T-cell (primary cell): ENCODE measurements at places on chromosomes 5 and 9. TPM values are rescaled to one million over a fixed set of nuclear protein-coding genes. Genes with fewer than 3 reads are reported as not detected.

GRCh38 chr5:43410414-43410813 lies 1.8 kb downstream of the CCL28 start:
- no peak for DNase-seq

- no peak for DNase-seq
Measured at GRCh38 chr9:6495466-6495865, 82.5 kb downstream of the UHRF2 start.

- no peak for DNase-seq
Measured at GRCh38 chr5:76710991-76711390, 4.9 kb upstream of the F2R start.

DNA sequence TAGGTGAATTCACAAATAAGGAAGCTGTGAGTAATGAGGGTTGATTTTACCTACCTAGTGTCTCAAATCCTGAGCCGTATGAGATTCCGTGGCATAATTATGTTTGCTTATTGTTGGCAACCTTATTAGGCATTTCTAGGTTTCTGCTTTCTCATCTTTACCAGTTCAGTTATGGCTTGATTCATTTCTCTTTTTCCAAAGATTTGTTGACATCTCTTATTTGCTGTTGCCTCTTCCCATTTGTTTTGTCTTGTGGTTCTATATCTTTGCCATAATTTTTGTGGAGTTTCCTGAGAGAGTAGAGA lies 470 bp downstream of the IL31RA start:
- no peak for DNase-seq

- no peak for DNase-seq
Measured at GRCh38 chr5:107300721-107301327, 369.9 kb downstream of the EFNA5 start.

The NEUROG1 gene
- not detected for total RNA-seq

- no peak for DNase-seq
Measured at GRCh38 chr9:36690412-36691168, 117.9 kb downstream of the MELK start.

GRCh38 chr5:67178966-67179365 lies 17.6 kb downstream of the CD180 start:
- no peak for DNase-seq

The SLC6A3 gene
- total RNA-seq, result not detected

DNA sequence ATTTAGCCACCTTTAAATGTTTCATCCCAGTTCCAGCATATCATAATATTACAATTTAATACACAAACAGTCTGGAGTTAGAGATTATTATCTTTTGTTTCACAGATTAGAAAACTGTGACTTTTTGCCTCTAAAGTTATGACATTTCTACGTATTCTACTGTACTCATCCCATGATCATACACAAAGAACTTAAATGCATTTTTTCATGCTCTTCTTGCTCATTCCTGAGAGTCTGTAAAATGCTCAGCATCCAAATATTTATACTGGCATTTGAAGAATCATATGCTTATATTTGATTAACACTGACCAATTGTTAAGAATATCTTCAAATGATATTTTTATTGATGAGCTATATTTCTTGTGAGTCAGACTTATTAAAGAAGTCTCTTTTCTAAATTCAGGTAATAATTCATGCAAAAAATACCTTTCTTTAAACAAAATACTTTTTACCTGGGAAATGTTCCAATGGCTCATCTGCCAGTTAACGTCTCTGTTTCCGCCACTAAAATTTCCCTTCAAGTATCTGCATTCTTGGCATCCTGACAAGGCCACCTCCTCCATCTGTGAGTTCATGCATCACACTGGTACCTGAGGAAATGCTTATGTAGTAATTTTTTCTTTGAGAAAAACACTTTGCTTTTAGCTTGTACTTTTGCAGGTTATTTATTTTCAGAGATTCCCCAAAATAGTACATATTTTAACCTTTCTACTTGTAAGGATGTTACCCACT lies 139.6 kb upstream of the RASA1 start:
- DNase-seq, result no peak

The RPS23 gene
- 3,576 TPM for total RNA-seq

The DBH gene
- total RNA-seq, result 0.28 TPM

DNA sequence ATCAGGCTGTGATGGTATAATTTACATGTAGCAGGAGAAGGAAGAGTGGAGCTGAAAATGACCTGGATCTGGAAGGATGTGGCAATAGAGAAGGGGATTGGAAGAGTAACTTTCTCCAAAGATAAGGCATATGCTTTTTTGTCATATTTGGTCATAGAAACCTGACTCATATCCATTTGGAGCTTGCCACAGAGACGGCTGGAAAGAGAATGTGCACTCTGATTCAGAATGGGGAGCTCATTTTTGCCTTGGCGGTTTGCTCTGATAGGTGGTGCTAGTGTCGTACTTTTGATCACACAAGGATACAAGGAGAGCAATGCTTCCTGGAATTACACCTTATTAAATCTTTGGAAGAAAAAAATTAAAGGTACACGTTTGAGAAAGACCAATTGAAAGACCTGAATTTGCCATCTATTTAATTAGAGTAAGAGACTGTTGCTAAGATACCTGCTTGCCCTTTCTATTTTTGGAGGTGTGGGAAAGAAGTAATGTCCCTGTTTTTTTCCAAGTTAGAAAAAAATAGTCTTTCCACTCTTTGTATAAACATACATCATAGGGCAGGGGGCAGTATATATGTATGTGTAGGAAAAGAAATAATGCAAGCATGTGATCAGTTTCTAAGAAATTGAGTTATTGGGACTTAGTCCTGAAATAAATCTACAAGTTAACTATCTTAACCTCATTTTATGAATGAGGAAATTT lies 5.4 kb downstream of the LSM11 start:
- DNase-seq, result no peak

DNA sequence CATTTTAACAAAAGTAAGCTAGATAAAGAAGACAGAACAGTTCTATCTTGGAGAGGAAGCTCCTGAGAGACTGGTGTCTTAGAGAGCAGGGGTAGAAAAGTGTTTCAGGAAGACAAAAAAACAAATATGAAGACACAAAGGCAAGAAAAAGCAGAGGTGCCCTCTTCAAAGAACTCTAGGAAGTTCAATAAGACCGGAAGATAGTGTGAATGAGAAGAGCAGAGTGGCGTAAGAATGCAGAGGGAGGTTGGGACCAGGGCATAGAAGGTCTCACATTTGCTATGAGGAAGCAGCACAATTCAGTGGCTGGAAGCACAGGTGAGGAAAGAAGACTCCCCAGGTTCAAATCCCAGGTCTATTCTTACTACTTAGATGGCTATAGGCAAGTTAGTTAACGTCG lies 22.6 kb downstream of the TMEM245 start:
- DNase-seq, result no peak

The RNF208 gene
- 0.56 TPM for total RNA-seq

DNA sequence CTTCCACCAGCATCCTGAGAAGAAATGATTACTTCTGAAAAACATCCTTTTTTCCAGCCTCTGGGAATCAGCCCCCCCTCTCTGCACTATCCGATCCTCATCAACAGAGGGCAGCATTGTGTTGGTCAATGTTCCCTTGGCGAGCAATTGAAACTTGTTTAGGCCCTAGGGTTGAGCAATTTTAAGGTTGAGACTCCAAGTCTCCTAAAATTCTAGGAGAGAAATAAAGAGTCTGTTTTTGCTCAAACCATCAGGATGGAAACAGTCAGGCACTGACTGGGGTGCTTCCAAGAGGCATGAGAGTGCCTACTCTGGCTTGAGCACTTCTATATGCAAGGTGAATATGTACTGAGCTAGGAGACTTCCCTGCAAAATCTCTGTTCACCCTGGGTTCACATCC lies 12.4 kb upstream of the CYFIP2 start:
- no peak for DNase-seq

GRCh38 chr5:62206150-62206829 lies 99.7 kb upstream of the KIF2A start:
- no peak for DNase-seq

The SHOC1 gene
- total RNA-seq, result not detected

DNA sequence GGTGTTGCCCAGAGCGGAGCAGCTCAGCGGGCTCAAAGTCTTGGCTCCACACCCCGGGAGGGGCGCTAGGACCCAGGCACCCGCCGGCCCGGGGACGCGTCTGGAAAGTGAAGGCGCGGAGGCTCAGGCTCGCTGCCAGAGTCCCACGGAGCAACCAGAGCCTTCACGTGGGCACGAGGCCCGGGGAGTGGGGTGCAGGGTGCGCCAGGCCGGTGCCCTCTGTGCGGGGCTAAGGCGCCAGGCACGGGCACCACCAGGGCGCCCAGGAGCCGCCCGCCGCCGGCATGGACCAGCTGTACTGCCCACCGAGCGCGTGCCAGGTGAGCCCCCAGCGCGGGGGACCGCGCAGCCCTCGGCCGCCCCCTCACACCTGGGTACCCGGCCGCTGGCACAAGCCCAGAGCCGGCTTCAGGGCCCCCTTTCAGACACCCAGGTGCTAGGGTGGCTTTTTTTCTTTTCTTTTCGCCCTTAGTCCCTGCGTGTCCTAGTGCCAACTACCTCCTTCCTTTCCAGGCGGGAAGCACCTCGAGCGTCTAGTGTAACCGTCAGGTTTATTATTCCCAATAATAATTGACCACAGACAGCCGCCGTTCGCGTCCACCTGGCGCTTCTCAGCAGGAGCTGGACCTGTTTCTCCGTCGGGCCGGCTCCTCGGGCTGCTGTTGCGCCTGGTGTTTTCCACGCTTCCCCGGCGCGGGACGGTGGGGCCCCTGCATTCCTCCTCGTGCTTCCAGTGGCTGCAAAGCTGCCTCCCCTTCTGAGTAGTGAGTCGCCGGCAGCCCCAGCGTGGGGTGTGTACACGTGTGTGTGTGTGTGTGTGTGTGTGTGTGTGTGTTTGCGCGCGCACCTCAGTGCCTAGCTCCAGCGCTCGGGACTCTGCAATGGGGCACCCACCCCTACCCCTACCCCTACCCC lies 30.1 kb upstream of the PDE8B start:
- DNase-seq, result no peak

- no peak for DNase-seq
Measured at GRCh38 chr9:87469793-87470465, 27.7 kb upstream of the DAPK1 start.

- no peak for DNase-seq
Measured at GRCh38 chr5:105581988-105582690, 2019.5 kb upstream of the NUDT12 start.

DNA sequence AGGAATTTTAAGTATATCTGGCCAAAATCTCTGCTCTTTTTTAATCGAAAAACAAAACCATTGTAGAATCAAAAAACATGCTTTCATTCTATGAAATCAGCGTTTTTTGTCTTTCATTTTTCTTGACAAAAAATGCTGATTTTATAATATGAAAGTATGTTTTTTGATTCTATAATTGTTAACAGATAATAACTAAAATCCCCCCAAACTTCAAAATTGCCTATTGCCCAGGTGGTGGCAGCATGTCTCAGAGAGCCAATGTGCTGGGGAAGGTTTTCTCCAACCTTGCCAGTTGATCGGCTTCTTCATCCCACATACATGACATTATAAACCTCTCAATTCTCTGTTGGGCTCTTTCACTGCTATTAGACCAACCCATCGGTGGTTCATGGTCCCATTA lies 5.1 kb upstream of the SMIM15 start:
- DNase-seq, result no peak

The EGFLAM gene
- not detected for total RNA-seq

GRCh38 chr5:133372293-133372937 lies 239.9 kb downstream of the FSTL4 start:
- DNase-seq, result no peak

- no peak for DNase-seq
Measured at GRCh38 chr5:154243736-154244135, 53.2 kb downstream of the GALNT10 start.

The IER5L gene
- 1.3 TPM for total RNA-seq

The ODF2 gene
- 33.1 TPM for total RNA-seq

GRCh38 chr9:95830768-95831167 lies 44.7 kb upstream of the ERCC6L2 start:
- no peak for DNase-seq

DNA sequence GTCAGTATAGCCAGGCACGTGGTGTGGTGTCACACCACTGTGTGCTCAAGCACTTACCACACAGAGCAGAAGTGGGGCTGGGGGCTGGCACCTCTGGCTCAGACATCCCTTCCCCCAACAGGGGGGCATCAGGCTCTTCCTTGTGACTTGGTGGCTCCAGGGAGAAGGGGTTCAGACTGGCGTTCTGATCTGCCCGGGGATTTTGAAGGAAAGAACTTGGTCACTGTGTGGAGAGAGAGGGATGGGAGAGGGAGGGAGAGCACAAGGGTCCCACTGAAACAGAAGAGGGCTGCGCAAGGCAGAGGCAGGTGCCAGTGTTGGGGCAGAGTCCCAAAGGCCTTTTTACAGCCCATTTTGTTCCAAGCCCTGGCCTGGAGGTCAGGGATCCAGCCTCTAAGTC lies 109.7 kb upstream of the ALDH1B1 start:
- DNase-seq, result no peak

- DNase-seq, result no peak
Measured at GRCh38 chr5:98108497-98108896, 665.0 kb upstream of the RGMB start.

GRCh38 chr5:136025900-136026299 lies 2.9 kb upstream of the TGFBI start:
- no peak for DNase-seq

DNA sequence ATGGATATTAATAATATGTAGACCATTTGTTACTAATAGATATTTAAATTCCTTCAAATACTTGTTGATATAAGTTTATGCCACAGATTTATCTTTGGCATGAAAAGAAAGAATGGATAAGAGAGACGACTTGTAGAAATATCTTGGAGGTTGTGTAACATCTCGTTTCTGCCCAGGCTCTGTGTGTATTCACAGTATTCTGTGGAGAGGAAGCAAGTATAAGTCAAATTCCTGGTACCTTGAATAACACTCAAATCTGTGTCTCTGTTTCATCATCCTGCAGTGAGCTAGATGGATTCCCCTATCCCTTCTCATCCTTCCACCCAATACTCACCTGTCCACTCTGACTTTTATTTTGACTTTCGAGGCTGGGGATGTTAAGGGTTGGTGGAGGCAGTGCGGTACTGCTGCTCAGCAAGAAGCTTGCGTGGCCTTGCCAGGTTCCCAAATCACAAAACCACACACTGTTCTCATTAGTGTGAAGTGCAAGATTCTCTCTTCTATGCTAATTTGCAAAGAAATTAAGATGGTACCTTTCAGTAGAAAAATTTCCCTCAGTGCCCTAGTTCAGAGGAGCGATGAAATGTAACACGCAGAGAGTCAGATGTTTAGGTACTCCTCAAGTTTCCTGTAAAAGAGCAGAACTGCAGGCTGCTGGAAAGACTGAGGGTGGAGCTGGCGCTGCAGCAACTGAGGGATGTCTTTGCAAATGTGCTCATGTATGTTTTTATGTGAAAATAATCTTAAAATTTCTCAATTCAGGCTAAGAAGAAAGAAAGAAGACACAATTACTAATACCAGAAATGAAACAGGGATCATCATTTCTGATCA lies 42.6 kb upstream of the ANKRD18A start:
- DNase-seq, result no peak

The SPINK7 gene
- not detected for total RNA-seq

The RAI14 gene
- total RNA-seq, result 0.59 TPM

DNA sequence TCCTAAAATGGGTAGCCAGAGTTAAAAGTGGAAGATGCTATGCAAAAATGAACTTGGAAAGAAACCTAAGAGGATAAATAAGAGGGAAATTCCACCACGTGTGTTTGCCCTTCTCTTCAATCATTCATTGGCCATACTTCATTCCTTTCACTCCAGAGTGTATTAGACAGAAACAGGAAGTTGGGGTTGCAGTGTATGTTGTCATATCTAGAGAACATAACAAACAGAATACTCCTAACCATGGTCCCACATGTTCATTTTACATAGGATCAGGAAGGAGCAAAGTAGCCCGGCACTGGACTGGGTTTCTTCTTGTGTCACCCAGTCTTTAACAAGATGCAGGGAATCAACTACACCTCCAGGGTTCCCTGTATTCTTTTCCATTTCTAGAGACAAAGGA lies 7.6 kb upstream of the GPBP1 start:
- no peak for DNase-seq

The HEMGN gene
- total RNA-seq, result 1.7 TPM
